ENCODE measurements at places on chromosomes 12 and 14.

DNA sequence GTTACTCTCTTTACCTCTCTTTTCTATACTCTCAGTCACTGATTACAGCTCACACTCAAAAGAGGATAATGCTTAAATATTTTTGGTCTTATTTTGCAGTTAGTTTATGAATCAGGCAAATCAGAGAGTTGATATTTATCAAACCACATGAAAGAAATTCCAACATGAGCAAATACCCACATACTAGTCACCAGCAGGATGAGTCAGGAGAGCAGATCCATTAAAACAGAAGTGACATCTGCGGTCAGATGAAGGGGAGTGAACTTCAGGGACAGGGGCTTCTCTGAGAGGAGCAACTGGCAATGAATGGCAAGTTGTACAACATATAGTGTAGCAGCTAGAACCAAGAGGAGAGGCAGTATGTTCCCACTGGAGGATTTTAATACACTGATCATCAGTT is 258.7 kb downstream of the SYT10 start:
- peak; percentile 63 for DNase-seq

- no peak for DNase-seq
These were observed 31.0 kb upstream of the RD3L start for GRCh38 chr14:103973354-103973753.

DNA sequence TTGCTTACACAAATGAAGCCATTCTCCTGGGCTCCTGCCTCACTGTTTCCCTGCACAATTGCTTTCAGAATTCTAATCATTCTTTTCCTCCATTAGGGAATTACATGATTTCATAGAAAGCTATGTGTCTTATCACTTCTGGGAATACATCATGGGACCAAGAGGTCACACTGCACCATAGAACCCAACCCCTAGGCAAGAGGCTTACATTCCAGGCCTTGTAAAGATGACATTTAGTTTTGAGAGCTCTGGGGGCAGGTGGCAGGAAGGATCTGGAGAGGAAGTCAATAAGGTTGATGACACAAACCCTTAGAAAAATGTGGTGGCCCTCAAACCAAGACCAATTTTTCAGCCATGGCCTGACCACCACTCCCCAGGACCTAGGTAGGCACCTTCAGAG is 57.1 kb downstream of the NUAK1 start:
- DNase-seq, result peak; percentile 59

GRCh38 chr12:116278667-116279066 is 1.2 kb upstream of the MED13L start:
- DNase-seq, result no peak

DNA sequence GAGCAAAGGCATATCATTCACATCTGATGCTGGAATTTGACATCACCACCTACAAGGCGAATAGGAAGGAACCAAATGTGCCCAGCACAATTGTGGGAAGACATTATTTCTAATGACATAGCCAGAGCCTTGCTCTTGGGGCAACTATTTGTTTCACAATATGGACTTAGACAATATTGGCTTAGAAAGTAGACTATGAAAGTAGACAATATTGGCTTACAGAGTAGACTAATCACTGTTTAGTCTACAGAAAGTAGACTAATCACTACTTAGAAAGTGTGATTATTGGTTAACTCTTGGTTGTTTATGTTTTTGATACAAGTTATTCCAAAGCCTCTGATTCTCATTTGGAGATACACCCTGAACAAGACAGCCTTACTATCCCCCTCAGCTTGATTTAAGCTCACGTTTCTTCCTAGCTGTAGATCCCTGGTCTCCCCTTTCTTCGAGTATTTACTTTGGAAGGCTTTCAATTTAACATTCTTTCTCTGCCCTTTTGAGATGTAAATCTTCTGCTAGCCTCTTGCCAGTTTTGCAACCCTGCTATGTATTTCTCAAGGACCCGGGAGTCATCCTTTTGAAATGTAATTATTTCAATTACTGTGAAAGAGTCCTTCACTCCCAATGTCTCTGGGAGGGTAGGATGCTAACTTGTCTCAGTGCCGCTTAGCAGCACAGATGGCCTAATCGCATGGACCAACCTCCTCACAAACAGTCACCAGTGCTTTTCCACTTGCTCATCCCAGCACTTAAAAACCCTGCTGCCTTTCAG is 843.2 kb downstream of the GALC start:
- no peak for DNase-seq
